ENCODE measurements at places on chromosomes 12 and 14.

- no peak for DNase-seq
Measured at GRCh38 chr14:90302529-90303303, 29.0 kb downstream of the NRDE2 start.

- no peak for DNase-seq
Measured at GRCh38 chr12:93943780-93944179, 204.6 kb upstream of the PLXNC1 start.

GRCh38 chr14:59147007-59147406 lies 41.5 kb upstream of the DAAM1 start:
- no peak for DNase-seq

DNA sequence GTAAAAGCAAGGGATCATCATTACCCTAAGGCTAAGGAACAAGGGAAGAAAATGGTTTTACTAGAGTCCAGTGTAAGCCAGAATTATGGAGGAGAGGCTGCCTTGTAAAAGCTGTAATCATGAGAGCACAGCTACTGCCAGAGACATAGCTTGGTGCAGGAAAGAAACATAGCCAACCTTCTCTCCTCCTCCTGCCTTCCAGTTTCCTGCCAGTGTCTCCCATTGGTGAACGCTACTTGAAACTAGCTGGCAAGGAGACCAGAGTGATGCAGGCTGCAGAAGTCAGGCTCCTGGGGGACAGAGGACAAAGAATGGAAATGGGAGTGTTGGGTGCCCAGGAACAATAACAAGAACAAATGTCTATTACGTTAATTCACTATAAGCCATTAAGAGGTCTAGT lies 158.5 kb downstream of the NELL2 start:
- DNase-seq: no peak

- no peak for DNase-seq
Measured at GRCh38 chr12:76504606-76505005, 55.0 kb downstream of the OSBPL8 start.

GRCh38 chr14:20723488-20723887 lies 22.2 kb upstream of the EDDM3A start:
- DNase-seq: no peak

- DNase-seq: no peak
Measured at GRCh38 chr12:38391007-38391406, 74.4 kb downstream of the ALG10B start.

- DNase-seq: no peak
Measured at GRCh38 chr12:27437839-27438238, 8.7 kb upstream of the SMCO2 start.

- no peak for DNase-seq
Measured at GRCh38 chr12:102980350-102980749, 22.9 kb downstream of the ASCL1 start.

DNA sequence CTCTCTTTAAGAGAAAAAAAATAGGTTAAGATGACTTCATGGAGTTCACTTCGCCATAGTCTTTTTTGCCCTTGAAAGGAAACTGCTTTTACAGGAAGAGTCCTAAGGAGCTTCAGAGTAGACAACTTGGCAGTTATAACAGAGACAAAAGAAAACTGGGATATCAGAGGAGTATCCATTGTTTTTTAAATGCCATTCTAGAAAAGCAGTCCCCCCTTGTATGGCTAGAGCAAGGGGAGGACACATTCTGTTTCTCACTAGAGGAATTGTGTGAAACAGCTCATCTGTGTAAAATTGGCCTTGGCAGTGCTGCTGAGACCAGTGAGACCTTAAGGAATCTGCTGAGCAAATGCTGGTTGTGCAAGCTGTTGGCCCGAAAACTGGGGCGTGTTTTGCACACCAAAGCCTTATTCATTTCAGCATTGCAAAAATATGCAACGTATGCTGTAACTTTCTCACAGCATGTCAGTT lies 128.0 kb downstream of the GPR135 start:
- DNase-seq: no peak

GRCh38 chr12:27553941-27554340 lies 29.9 kb downstream of the PPFIBP1 start:
- no peak for DNase-seq

DNA sequence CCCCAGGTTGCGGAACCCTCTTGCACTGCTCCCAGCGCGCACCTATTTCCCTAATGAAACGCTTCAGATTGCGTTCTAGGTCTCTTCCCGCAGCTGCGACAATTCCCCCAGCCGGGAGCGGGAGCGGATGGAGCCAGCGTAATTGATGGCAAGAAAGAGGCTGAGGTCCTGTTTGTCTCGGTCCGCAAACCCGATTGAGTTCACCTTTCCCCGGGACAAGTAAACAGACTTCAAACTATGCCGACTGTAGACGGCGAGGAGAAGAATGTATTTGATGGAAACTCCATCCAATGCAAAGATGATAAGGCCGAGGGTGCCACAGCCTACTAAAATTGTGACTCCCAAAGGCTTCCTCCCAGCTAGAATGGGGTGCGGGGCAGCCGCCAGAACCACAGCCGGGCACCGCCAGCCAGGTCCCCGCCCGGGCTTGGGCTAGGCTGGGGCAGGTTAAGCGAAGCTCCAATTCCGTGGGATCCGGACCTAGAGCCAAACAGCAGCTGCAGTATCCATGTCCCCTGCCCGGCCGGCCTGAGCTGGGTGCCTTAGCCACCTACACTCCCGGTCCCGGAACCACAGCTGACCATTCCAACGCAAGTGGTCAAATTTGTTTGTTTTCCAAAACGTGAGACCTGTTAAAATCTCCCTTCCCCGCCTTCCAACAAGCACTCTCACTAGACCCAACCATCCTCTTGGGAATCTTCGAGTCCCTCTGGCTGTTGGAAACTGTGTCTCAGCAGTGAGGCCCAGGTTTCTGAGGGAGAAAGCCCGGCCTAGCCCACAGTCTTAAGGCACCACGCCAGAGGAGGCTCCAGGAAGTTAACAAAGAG lies 5.5 kb downstream of the NKX2-1 start:
- DNase-seq: no peak

GRCh38 chr12:49909826-49910225 lies 6.1 kb upstream of the FAIM2 start:
- no peak for DNase-seq

GRCh38 chr12:33795536-33795935 lies 226.8 kb upstream of the ALG10 start:
- no peak for DNase-seq

GRCh38 chr12:94586589-94587259 lies 63.6 kb downstream of the TMCC3 start:
- no peak for DNase-seq

GRCh38 chr12:18951218-18951617 lies 178.3 kb upstream of the PLEKHA5 start:
- no peak for DNase-seq

GRCh38 chr14:50007123-50007903 lies 109.1 kb downstream of the VCPKMT start:
- no peak for DNase-seq

- no peak for DNase-seq
Measured at GRCh38 chr14:98244162-98244948, 1027.6 kb downstream of the BCL11B start.

GRCh38 chr14:44109036-44109435 lies 398.0 kb downstream of the FSCB start:
- DNase-seq: no peak

DNA sequence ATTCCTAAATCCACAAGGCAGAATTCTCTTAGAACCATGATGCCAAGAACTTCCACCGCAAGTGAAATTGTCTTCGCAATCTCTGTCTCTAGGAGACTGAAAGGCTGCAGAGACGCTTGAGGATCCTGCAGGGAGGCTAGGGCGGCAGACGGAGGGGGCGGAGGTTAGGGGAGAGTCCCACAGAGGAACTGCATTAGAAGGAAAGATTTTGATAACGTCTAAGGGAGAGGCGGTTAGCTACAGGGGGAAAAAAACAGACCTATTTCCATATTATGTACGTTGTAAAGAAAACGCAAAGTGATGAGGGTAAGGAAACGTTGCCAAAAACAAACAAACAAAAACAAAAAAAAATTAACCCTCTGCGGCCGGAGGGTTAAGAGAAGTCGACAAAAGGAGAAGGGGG lies 595 bp downstream of the KLHL28 start:
- no peak for DNase-seq

DNA sequence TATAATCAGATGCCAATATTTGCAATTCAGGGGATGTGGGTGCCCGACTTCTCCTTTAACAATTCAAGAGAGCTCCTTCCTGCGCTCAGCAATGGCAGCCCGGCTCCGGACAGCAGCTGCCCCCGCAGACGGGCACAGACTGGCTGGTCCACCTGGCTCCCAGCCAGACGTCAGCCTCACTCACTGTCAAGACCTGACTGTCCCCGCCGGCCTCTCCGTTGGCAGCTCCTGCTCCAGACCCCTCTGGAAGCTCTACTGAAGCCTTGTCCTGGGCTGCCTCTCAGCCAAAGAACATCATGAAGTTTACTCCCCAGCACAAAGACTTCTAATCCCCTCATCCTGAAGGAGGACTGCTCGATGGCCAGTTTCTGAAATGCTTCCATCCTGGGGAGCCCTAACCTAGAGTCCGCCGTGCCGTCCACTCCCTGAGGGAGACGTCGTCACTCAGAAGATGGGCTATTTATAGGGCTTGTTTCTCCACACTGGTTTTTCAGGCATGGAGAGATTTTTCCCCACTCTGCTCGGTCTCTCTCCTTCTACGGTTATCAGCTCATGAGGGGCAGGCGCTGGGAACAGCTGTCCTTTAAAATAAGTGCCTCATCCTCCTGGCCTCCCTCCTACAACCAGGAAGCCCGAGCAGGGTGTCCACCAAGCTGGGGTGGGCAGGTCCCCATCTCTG lies 126.2 kb downstream of the RFLNA start:
- DNase-seq: no peak

Measured in smooth muscle cell of the brain vasculature (primary cell).